ENCODE measurements at places on chromosomes 16 and 17.

DNA sequence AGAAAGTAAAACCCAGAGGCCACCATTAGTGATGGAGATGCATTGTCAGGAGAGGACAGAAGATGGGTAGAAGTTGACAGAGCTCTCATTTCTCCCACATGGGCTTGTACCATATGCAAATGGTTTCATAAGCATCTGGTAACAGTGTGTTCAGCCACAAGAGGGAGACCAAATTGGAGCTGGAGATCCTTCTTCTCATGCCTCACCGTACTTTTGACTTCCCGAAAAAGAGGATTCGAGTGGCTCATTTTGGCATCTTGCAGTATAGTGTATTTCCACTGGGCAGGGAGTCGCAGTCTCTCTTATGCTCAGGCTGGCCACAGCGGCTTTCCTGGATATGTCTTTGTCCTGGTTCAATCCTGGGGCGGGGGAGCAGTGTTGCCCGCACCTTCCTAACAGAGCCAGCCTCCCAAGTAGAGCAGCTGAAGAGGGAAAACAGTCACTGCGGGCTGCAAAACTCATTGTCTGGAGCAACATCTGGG, 23.8 kb downstream of the TBC1D3B start:
- no peak for DNase-seq

GRCh38 chr17:65892912-65893377, 299.0 kb downstream of the CEP112 start:
- no peak for DNase-seq

DNA sequence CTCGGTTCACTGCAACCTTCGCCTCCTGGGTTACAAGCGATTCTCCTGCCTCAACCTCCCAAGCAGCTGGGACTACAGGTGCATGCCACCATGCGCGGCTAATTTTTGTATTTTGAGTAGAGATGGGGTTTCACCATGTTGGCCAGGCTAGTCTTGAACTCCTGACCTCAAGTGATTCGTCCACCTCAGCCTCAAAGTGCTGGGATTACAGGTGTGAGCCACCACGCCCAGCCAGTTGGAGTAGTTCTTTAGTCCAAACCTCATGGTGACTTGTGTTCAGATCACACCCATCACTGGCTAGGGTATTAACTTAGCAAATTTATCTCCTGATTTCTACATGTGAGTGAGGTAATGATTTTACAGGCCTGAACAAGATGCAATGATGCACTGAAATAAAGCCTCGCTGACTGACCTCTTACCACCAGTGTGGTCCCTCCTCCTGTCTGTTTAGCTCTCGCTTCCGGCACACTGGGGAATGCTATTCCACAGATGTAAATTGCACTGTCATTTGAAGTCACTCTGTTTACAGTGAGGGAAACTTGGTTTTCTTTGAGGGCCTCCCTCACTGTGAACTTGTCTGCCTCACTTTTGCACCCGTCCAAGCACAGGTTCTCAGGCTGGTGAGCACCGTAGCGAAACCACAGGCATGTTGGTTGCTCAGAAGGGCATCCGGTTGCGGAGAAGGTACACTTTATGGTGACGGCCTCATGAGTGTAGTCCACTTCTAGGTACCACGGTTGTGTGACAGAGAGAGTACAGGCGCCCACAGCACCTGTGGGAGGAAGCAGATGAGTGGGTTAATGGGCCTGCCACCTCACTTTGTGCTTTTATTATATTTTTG, 5.5 kb downstream of the IGSF6 start:
- DNase-seq: no peak

GRCh38 chr16:35196313-35196712, 1736.9 kb downstream of the TP53TG3F start:
- DNase-seq: no peak

- no peak for DNase-seq
These were observed 215.6 kb downstream of the TMEM114 start for GRCh38 chr16:8374586-8375231.
